ENCODE measurements at places on chromosomes 4 and X.

- no peak for DNase-seq
Measured at GRCh38 chr4:122762520-122762919, 30.0 kb downstream of the BBS12 start.

- no peak for DNase-seq
Measured at GRCh38 chr4:15482842-15483241, 13.2 kb downstream of the CC2D2A start.

GRCh38 chr4:168696826-168697225, 200.0 kb downstream of the PALLD start:
- no peak for DNase-seq

GRCh38 chr4:147639388-147639787, 22.2 kb downstream of the TMEM184C start:
- DNase-seq, result no peak

- no peak for DNase-seq
Measured at GRCh38 chr4:11487868-11488544, 59.3 kb upstream of the HS3ST1 start.

GRCh38 chrX:94576367-94577004, 902.5 kb downstream of the FAM133A start:
- no peak for DNase-seq

- DNase-seq, result no peak
Measured at GRCh38 chr4:166972071-166972470, 262.2 kb downstream of the SPOCK3 start.

- DNase-seq, result no peak
Measured at GRCh38 chr4:59869559-59869958, 1330.6 kb upstream of the ADGRL3 start.

DNA sequence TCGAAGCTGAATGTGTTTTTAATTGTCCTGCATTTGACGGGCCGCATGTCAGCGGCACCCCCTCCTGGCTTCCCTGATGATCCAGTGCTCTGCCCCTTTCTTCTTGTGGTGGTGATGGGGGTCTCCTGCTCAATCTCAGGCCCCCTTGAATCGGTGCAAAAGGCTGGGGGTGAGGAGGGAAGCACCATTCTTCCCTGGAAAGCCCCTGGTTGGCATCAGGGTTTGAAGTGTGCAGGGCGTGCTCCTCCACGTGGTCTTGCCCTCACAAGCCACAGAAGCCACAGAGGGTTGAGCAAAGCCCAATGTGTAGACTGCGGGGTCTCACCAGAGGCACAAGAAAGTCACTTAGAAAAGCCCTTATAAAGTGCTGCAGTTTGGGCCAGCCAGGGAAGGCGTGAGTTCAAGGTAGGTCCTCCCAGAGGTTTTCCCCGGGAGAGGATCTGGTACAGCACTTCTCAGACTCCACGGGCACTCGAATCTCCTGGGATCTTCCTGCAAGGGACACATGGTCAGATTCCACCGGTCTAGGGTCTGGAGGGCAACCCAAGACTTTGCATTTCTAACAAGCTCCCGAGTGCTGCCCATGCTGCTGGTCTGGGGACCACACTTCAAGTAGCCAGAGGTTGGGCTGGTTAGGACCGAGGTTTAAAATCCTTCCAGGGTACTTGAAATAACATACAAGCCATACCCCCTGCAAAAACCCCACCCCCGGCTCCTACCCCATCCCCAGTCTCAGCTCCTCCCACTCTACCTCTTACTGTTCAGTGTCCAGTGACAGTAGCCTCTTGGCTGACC, 35.1 kb downstream of the PSAPL1 start:
- peak; percentile 35 for DNase-seq

- peak; percentile 63 for DNase-seq
Measured at GRCh38 chrX:18899796-18900380, 84.0 kb downstream of the PHKA2 start.

- no peak for DNase-seq
Measured at GRCh38 chr4:149403081-149403480, 412.6 kb downstream of the IQCM start.

DNA sequence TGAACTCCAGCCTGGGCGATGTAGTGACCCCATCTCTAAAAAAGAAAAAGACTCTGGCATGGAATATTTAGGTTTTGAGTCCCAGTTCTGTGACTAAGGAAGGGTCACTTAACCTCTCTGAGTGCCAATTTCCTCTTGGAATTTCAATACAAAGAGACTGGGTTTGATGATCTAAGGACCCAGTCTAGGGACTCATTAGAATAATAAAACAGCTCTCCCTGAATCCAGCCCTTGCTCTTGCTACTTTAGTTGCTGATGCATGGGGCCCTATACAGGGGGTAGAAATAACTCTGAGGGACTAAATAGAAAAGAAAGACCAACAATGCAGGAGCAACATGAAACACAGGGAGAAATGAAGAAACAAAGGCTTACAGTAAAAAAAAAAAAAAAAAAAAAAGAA, 12.6 kb downstream of the C4orf54 start:
- DNase-seq, result no peak

DNA sequence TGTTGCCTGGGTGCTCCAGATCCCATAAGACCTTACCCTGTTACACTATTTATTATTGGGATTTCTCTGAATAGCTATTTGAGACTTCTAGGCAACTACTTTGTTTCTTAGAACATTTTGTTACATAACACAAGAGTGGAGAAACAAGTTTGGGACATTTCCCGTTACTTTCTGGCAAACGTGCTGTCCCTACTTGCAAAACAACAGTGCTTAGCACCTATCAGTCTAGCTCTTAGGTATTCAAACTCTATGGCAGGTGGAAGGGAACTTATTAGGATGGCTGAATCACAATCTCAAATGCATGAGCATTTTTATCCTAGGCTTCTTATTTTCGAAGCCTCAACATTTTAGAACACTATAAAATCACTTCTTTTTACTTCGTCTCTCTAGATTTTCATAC, 613.6 kb downstream of the DMD start:
- no peak for DNase-seq

DNA sequence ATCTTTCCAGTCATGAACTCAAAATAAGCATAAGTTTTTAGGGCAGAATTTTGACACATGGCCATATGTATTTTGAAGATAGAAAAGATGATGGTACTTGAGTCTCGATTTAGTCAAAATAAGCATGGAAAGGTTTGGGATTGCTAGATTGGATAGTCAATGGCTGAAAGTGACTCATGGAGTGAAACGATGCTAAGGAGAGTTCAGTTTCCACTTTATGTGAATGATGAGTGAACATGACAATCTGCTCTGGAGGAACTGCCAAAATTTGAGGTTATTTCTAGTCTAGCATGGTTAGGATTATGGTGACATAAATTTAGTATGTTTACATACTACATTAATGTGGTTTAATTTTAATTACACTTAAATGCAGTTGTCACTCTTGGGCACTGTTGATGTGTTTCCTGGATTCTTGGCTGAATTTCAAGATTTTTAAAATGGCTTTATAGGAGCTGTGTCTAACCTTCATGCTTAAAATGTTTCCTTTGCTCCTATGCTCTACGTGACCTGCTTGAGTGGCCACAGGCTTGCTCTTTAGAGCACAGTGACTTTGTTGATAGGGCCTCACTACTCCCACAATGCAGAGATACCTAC, 17.1 kb downstream of the DDX3X start:
- DNase-seq, result no peak

- no peak for DNase-seq
Measured at GRCh38 chrX:9612146-9612505, 147.3 kb downstream of the TBL1X start.

GRCh38 chr4:40453912-40454311, 118.8 kb downstream of the CHRNA9 start:
- no peak for DNase-seq

DNA sequence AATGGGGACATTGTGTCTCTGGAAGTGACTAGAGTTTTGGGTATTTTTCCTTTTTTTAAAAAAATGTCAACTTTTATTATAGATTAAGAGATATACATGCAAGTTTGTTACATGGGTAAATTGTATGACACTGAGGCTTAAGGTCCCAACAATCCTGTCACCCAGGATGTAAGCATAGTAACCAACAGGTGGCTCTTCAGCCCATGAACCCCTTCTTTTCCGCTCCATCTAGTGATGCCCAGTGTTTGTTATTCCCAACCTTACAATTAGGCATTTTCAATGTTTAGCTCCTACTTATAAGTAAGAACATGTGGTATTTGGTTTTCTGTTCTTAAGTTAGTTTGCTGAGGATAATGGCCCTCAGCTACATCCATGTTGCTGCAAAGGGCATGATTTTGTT, 102.7 kb downstream of the GRID2 start:
- no peak for DNase-seq

GRCh38 chr4:177427192-177427591, 15.0 kb downstream of the AGA start:
- DNase-seq, result no peak

- no peak for DNase-seq
Measured at GRCh38 chrX:31092970-31093638, 21.3 kb upstream of the FTHL17 start.

- no peak for DNase-seq
Measured at GRCh38 chrX:133493366-133493765, 78.1 kb upstream of the GPC4 start.

- no peak for DNase-seq
Measured at GRCh38 chr4:1715002-1715758, 3.1 kb upstream of the SLBP start.

GRCh38 chr4:112421911-112422310, 94.1 kb downstream of the NEUROG2 start:
- DNase-seq, result no peak

DNA sequence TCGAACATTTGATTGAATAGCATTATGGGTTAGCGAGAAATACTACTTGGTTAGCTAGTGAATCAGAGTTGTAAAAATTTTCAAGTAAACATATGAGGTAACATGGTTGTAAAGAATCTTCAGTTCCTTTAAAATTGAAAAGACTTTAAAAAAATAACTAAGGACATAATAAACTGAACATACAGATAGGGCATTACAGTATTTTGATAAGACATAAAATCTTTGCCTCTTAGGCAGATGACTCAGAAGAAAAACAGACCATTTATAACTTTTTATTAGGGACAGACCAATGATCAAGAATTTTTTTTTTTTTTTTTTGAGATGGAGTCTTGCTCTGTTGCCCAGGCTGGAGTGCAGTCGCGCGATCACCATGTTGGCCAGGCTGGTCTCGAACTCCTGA, 43.1 kb downstream of the PNMA5 start:
- no peak for DNase-seq

DNA sequence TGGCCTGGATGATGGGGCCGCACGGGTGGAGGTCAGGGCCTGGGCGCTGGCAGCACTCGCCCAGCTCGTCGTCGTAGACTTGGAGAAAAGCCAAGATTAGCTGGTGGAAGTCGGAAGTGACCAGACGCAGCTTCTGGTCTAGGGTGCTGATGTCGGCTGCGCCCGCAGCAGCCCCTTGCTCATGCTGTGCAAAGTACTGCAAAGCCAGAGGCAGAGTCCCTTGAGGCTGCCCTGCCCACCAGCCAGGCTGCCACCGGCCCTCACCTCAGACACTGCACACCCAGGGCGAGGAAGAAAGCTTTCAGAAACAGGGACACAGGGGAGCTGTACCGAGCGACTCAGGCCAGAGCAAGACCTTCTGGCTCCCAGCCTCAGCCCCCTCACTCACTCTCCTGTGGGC, 9.7 kb upstream of the TREX2 start:
- DNase-seq, result no peak

DNA sequence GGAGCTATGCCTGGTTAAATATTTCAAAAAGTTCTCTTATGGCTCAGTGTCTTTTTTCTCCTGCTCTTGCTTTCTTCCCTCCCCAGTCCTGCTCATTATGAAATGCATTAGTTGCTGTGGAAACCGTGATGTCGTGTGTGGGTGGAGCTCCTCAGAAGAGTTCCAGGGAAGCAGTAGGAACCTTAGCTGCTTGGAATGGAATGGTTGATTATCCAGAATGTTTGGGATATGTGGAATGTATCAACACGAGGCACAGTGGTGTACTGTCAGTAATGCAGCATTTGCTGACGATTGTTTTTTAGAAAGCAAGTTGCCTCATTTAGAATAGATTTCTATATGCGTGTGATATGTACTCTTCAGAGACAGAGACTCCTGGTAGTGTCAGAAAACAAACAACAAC, 333.2 kb downstream of the ARHGAP10 start:
- DNase-seq, result peak; percentile 53

DNA sequence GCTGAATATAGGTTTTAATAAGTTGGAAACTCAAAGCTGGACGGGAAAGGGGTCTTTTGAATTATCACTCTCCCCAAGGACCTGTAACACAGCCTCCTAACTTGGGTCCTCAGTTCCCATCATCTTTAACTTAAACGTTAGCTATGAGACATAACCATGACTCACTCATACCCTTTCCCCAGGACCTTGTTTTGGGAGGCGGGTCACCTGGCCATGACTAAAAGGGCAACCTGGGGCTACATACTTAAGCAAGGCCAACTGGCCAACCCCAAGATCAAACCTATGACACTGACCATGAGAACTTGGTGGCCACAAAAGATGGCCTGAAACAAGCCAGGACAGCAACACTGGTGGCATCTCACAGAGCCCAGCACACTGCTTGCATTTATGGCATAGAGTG, 89.0 kb downstream of the SH3KBP1 start:
- DNase-seq, result no peak

DNA sequence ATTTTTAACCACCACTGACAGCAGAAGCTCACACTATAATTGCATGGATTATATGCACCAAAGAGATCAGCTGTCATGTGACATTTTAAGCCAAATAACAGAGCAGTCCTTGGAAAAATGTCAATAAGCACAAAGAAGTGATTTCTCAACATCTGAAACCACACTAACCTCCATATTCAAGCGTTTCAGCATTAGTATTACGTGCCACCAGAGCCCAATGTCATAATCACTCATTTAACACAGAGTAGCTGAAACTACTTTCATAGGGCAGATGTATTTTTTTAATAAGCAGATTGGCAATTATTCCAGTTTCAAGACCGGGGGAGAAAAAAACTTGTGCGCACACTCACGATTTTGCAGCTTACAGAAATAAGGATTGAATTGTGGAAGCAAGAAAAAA, 76.6 kb downstream of the SH3KBP1 start:
- no peak for DNase-seq

DNA sequence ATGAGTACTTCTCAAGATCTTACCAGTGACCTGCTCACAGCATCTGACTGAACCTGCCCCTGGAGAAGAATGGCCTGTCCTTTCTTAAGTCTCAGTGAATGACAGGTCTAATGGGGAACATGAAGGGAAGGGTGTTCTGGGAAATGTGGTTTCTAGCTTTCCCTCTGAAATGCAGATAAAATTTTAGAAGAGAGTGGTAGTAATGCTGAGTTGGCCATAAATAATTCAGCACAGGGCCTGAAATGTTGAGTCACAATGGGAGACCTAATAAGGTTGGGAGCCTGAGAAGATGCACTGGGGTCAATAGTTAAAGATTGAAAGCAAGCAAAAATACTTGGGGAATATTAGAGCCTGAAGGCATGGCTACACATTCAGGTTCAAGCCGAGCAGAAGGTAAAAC, 214.9 kb upstream of the ARHGAP24 start:
- no peak for DNase-seq

GRCh38 chrX:127207326-127207725, 387.8 kb downstream of the PRR32 start:
- no peak for DNase-seq

DNA sequence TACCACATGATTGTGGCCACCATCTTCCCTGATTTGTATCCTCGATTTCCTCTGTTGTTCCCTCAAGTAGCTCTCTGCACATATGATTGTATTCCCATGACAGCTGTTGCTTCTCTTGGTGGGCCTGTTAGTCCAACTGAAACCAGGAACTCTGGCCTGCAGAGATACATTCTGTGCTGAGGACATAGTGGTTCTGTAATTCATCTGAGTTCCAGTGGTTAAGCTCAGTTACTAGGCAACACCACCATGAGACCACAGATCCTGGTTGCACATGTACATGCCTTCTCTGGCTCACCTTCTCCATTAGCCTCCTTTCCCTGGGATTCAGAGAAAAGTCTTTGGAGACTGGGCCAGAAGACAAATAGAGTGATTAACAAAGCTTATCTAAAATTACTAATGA, 172.1 kb upstream of the SLC7A11 start:
- DNase-seq, result no peak

All from islet precursor cell (in vitro differentiated cells).